ENCODE measurements at places on chromosomes 5 and 9.

GRCh38 chr5:133992429-133993155, 12.2 kb downstream of the VDAC1 start:
- DNase-seq, result no peak

GRCh38 chr9:5008202-5008601, 23.1 kb downstream of the JAK2 start:
- no peak for DNase-seq

DNA sequence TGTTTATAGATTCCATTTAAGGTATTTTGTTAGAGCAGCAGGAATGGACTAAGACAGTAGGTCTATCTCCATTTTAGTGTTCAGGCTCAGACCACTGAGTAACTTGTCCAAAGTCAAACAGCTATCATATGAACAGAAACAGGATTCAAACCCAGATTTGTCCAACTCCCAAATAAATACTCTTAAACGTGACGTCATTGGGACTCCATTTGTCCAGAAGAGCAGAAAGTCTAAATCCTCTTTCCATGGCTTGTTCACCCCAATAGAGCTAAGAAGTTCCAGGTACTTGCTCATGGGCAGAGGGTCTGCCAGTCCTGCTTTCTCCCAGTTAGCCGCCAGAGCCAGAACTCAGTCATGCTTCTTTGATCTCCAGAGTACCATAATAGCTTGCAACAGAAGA, 16.3 kb upstream of the VLDLR start:
- DNase-seq, result no peak

- DNase-seq, result no peak
Measured at GRCh38 chr5:20660588-20660987, 672.6 kb upstream of the CDH18 start.

GRCh38 chr5:118946138-118946800, 42.1 kb downstream of the DTWD2 start:
- no peak for DNase-seq

- DNase-seq, result no peak
Measured at GRCh38 chr5:110768138-110768860, 29.5 kb downstream of the SLC25A46 start.

- no peak for DNase-seq
Measured at GRCh38 chr5:132756542-132756941, 9.3 kb downstream of the CCNI2 start.

DNA sequence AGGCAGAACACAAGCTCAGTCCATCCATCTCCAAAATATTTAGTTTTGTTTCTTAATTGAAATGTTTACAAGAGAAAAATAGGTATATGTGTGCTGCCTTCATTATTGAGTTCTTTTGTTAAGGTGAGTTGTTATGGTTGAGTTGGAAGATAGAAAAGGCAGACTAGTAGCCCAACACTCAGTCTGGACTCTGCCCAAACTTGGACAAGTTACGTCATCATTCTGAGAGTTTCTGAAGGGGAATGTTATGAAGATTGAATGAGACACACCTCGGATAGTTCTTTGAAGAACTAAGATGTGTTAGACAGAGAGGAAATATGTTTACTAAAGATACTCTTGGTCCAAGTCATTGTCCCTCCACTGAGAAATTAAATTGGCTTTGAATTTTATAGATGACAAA, 245.5 kb downstream of the KCTD16 start:
- DNase-seq, result no peak

DNA sequence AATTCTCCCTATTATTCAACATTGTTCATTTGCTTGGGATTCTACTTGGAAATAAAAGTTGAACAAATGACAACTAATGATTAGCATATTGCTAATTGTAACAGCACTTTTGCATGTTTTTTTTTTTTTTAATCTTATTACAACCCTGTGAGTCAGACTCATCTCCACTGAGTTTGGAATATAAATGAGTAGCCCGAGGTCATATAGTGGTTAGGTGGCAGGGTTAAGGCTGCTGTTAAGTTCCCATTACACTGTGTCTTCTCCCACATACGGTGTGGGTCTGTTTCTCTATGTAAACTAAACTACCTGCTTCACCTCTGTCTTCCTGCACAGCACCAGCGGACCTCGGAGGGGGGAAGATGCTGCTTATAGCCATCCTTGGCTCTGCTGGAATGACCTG, 92.4 kb downstream of the EQTN start:
- DNase-seq, result no peak

DNA sequence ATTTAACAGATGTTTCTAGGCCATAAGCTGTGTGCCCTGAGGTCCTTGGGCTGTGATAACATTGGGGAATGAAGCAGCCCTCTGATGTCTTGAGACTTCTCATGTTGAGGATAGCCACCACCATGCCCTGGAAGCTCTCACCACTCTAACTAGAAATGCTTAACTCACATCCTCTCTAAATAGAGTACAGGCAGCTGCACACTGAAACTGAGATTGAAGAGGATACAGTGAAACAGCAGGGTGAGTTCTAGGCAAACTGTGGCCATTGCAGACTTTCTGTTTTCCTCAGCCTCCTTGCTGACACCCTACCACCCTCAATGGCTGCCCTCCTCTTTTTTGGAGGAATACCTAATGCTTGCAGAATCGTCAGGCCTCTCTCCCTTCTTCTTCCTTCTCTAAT, 22.4 kb downstream of the UTP15 start:
- no peak for DNase-seq

Measured in stimulated activated CD4-positive, alpha-beta T cell treated with anti-CD3 and anti-CD28 coated beads, Interleukin-12 subunit alpha, Interleukin-12 subunit beta, amount 100 ng/mL, for 24 hours (primary cell).